HepG2 (cell line): ENCODE measurements at places on chromosomes 11 and 22. TPM values are rescaled to one million over a fixed set of nuclear protein-coding genes. Genes with fewer than 3 reads are reported as not detected.

TECTA gene
- 0.04 and 0.08 TPM in 2 replicates for total RNA-seq

PHF21B gene
- not detected in 2 replicates for total RNA-seq

ZBTB3 gene
- 4.0 and 5.2 TPM in 2 replicates for total RNA-seq

EML3 gene
- total RNA-seq, result 4.6 and 10.6 TPM in 2 replicates

C11orf65 gene
- 0.34 and 0.42 TPM in 2 replicates for total RNA-seq

PKNOX2 gene
- not detected in 2 replicates for total RNA-seq

CYP2D6 gene
- 0.18 and 1.0 TPM in 2 replicates for total RNA-seq

SNRPD3 gene
- 209 and 287 TPM in 2 replicates for total RNA-seq

LRRN4CL gene
- total RNA-seq, result 0.11 TPM in 1 of 2 replicates, not detected in the other

- H3K4me3 ChIP-seq, result no peak overlapping the region
- H3K27me3 ChIP-seq, result no peaks in the 10 kb centered on the region
- no peak overlapping the region for H3K27ac ChIP-seq
- H3K4me1 ChIP-seq, result peaks cover 31% of the 10 kb centered on the region
- DNase-seq, result peak; percentile 38
Observed at GRCh38 chr11:57491371-57492061, 24.0 kb downstream of the SLC43A1 start.

- no peak overlapping the region for H3K27ac ChIP-seq
- H3K4me1 ChIP-seq, result peaks cover 9% of the 10 kb centered on the region
- no peak overlapping the region for H3K4me3 ChIP-seq
- no peak for DNase-seq
- H3K36me3 ChIP-seq, result no peaks in the 10 kb centered on the region
Observed at GRCh38 chr22:49447837-49448236, 379.8 kb downstream of the BRD1 start.

GRCh38 chr22:43446037-43446803 lies 34.4 kb downstream of the MPPED1 start:
- H3K4me1 ChIP-seq, result no peaks in the 10 kb centered on the region
- DNase-seq, result no peak
- no peaks in the 10 kb centered on the region; the same call in 1 of the 2 replicates for H3K27me3 ChIP-seq
- no peaks in the 10 kb centered on the region for H3K36me3 ChIP-seq
- no peak overlapping the region for H3K27ac ChIP-seq
- H3K4me3 ChIP-seq, result no peak overlapping the region

- H3K27me3 ChIP-seq, result no peaks in the 10 kb centered on the region
- no peak overlapping the region for H3K27ac ChIP-seq
- H3K4me3 ChIP-seq, result no peak overlapping the region
- peaks cover 6% of the 10 kb centered on the region; the same call in 1 of the 2 replicates for H3K4me1 ChIP-seq
Observed at GRCh38 chr11:111663820-111664219, 61.6 kb downstream of the SIK2 start.

GRCh38 chr22:22352371-22352999 lies 107.9 kb downstream of the VPREB1 start:
- H3K27me3 ChIP-seq, result peaks cover 2% of the 10 kb centered on the region; the same call in 1 of the 2 replicates
- H3K4me3 ChIP-seq, result no peak overlapping the region
- H3K27ac ChIP-seq, result no peak overlapping the region
- DNase-seq, result no peak
- H3K4me1 ChIP-seq, result no peaks in the 10 kb centered on the region

- peaks cover 12% of the 10 kb centered on the region for H3K27me3 ChIP-seq
- H3K36me3 ChIP-seq, result no peaks in the 10 kb centered on the region
- no peaks in the 10 kb centered on the region for H3K4me1 ChIP-seq
- no peak overlapping the region for H3K4me3 ChIP-seq
- no peak overlapping the region for H3K27ac ChIP-seq
Observed at GRCh38 chr11:1193326-1194230, 29.3 kb upstream of the MUC5B start.

GRCh38 chr22:25054943-25055511 lies 102.5 kb downstream of the KIAA1671 start:
- H3K4me1 ChIP-seq, result peaks cover 36% of the 10 kb centered on the region
- no peak overlapping the region for H3K4me3 ChIP-seq
- H3K27ac ChIP-seq, result no peak overlapping the region

DNA sequence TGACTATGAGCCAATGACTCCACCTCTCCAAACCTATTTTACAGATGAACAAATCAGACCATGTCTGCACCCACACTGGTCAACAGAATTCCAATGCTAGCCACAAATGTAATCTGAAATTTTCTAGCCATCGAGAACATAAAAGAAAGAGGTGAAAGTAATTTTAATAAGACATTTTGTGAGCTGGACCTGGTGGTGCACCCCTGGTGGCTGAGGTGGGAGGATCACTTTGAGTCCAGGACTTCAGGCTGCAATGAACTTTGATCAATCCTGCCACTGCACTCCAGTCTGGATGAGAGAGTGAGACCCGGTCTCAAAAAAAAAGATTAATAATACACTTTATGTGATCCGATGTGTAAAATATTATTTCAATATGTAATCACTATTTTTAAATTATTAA lies 9.4 kb upstream of the RNF185 start:
- peaks cover 4% of the 10 kb centered on the region for H3K27me3 ChIP-seq
- H3K4me3 ChIP-seq, result no peak overlapping the region
